ENCODE measurements at places on chromosomes 4 and X.

GRCh38 chr4:30642567-30642966 lies 77.6 kb upstream of the PCDH7 start:
- DNase-seq: no peak

- no peak for DNase-seq
Observed at GRCh38 chr4:106851726-106852125, 184.4 kb downstream of the DKK2 start.

- peak; percentile 5 for DNase-seq
Observed at GRCh38 chr4:24143741-24144140, 253.9 kb upstream of the PPARGC1A start.

DNA sequence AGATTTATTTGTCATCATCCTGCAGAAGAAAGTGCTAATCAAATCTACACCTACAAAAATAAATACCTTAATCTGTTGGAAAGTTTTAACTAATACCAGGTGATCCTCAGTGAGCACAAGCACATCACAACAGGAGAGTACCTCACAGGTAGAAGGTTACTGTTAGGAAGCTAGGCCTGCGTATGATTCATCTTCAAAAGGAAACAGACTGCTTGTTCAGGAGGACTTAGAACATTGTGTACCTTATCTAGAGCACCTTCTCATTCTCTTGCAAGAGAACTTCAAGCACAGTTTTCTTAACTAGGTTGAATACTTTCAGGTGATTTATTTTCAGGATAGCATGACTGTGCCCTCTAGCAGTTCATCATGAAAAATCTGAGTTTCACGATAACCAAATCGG lies 54.2 kb downstream of the MND1 start:
- no peak for DNase-seq

DNA sequence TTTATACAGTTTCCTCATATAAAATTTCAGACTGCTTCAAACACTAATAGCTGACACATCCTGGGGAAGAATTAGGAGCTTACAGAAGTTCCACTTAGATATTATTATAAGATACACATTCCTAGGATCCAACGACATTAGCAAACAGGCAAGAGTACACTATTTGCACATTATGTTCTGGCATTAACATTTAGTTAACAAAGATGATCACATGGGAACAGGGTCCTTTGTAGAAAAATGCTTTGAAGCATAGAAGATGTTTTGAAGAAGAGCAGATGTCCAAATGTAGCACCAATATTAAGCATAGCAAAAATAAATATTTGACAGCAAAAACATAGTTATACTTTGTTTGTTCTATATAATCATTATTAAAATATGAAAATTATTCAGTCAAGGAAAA lies 52.1 kb downstream of the BTC start:
- no peak for DNase-seq

DNA sequence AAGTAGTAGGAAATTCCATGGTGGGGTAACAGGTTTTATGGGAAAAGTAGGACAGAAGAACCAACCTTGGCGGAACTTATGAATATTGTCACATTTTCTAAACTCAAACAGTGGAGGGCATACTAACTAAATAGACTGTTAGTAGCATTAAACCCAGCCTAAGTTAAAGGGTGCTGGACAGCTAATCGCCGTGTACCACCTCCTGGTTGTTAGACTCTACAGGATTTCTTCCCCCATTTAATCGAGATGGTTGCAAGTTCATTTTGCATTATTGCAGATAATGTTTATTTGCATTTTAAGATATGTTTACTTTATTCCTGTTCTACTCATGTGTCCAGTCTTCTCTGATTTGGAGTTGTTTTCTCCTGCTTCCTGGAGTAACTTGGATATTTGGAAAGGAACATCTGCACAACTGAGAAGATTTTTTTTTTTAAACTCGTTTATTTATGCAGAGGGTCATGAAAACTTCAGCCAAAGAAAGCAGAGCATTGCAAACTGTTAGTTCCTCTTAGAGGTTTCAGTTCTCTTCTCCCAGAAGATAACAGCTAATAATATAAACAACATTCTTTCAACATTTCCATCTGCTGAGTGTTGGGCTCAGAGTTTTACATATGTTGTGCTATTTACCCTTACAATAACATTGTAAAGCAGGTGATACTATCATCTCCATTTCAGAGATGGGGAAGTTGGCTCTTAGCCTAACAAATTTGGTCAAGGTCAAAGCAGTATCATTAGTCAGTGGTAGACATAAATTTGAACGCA lies 51.5 kb upstream of the TBC1D9 start:
- no peak for DNase-seq

- DNase-seq: no peak
Observed at GRCh38 chrX:100263650-100264049, 146.4 kb downstream of the PCDH19 start.

GRCh38 chr4:175412161-175412560 lies 399.9 kb downstream of the GPM6A start:
- DNase-seq: no peak

GRCh38 chr4:11014199-11014598 lies 329.6 kb upstream of the CLNK start:
- no peak for DNase-seq

GRCh38 chr4:149973181-149973580 lies 105.1 kb upstream of the DCLK2 start:
- DNase-seq: no peak

GRCh38 chrX:45186643-45187026 lies 14.0 kb downstream of the DIPK2B start:
- DNase-seq: no peak

GRCh38 chr4:109730619-109731545 lies 1.0 kb upstream of the PLA2G12A start:
- DNase-seq: no peak

GRCh38 chr4:150216726-150217125 lies 138.5 kb downstream of the DCLK2 start:
- DNase-seq: peak; percentile 6

- DNase-seq: no peak
Observed at GRCh38 chr4:108116423-108117168, 52.1 kb downstream of the LEF1 start.

DNA sequence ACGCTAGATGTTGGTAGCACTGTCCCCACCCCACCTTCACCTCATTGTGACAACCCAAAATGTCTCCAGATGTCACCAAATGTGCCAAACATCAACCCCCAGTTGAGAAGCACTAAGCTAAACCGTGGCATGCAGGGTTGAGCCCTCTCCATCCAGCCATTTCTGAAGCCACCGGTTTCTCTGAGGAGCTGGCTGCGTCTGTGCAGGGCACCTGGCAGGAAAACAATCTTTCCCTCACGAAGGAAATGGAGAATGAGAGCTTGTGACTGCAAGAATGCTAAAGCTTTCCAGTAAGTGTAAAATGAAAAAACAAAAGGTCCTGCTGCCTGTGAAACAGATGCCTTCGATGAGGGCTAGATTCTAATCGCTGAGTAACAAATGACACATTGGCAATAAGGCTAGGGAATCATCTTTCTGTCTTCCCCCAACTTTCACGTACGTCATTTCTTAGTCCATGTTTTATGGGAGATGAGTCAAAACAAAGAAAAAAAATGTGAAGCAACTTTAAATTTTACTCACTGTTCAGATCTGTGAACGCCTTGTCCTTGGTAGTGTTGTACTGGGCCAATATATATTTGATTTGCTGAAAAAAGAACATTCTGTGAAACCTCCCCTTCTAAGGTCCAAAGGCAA lies 59.9 kb downstream of the PROM1 start:
- DNase-seq: no peak

GRCh38 chr4:138087066-138087719 lies 155.0 kb downstream of the SLC7A11 start:
- DNase-seq: no peak

DNA sequence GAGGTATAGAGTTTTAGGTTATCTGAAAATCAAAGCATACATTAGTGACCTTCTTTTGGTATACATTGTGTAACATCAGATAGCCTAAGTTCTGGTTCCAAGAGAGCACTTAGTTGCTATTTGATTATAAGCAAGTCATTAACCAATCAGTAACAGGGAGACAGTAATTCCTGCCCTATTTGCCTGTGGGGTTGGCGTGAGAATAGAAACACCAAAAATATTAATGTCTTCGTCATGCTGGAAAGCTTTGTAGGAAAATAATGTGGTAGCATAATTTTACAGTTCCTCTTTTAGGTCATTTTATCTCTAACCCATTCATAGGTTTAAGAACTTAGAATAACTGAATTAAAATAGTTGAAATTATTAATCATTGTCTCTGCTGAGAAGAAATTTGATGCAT lies 37.8 kb downstream of the NPNT start:
- no peak for DNase-seq

- DNase-seq: no peak
Observed at GRCh38 chr4:105196523-105197145, 50.0 kb downstream of the TET2 start.

DNA sequence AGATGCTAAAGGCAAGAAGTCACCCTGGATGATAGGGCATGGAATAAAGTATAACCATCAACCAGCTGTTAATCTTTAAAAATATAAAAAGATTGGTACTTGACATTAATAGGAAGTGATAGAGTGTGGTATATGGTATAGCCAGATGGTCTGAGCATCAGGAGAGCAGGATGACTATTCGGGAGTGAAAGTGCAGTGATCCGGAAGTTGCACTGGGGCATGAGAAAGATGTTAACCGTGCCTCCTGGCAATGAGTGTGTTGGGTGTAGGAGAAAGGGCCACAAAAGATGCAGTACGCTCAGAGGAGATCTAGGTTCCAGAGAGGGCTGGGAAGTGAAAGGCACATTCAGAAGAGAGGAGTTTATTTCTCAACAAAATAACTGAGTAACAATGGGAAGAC lies 65.0 kb downstream of the TSPAN7 start:
- DNase-seq: no peak

DNA sequence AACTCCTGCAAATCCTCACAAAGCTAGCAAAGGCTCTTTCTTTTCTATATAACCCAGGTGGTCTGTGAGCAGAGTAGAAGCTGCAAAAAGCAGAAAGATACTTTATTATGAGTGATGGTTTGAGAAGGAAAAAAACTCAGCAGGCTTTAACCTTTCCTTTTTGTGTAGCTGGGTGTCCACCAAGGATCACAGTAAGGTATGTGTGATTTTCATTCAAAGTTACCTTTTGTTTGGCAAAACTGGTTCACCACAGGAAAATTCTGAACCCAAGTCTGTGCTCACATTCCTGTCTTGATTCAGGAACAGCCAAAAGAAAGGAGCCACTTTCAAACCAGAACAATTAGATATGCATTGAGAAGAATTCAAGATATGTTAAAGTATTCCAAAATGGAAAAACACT lies 35.7 kb downstream of the FRAS1 start:
- DNase-seq: no peak

DNA sequence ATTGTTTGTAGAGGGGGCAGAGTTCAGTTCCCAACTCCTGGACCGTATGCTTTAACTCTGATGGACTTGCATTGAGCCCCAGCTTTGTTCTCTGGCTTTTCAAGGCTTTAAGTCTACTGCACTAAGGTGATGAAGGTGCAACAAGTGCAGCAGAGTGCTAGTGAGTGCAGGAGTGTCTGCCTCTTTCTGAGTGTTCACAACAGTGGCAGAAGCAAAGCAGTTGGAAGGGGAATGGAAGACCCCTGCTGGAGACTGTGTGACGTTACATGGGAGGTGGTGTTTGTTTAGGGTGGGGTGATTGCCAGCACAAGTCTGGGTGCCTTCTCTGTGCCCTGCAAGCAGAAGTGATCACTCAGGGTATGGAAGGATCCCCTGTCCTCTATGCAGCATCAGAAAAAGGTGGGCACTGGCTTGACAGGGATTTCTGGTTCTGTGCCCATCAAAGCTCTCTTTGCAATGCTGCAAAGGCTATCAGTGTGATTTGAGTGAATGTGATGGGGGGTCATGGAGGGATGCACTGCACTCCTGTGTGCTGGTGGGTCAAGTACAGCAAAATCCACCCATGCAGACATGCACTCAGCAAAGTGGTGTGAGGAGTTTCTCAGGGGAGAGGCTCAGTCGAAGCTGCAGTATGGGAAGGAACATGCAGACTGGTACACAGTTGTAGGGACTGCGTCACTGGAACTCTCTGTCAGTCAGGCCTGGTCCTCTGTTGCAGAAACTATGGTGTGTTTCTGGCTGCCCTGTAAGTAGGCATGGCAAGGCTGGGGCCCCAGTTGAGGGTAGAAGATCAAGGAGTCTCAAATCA lies 70.9 kb upstream of the UGT2B7 start:
- DNase-seq: no peak

GRCh38 chr4:119040694-119041185 lies 94.9 kb upstream of the MYOZ2 start:
- DNase-seq: no peak

DNA sequence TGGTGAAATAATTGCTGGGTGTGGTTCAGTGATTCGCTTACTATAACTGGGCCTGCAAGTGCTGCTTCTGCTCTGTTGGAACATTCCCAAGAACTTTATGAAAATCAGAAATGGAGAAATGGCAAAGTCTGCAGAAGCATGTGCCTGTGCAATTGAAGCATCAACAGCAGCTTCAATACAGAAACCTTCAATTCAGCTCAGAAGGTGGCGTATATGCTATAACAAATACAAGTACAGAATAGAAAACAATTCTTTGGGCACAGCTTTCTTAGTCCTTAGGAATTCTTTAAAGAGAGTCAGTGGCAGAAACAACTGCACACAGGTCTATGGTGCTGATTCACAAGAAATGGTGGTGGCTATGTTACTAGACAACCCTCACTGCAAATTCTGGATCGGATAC lies 18.0 kb upstream of the PDHA2 start:
- no peak for DNase-seq

DNA sequence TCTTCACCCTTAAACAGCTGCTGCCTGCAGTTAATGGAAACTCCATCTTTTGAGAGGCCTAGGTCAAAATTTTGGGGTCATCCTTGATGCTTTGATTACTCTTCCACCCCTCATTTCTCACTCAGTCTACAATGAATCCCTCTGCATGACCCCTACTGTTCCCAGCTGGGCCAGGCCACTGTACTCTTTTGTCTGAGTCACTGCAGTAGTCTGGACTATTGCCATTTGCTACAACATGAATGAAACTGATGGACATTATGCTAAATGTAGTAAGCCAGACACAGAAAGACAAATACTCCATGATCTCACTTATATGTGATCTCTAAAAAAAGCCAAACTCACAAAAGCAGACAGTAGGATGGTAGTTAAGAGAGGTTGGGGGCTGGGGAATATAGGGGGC lies 28.3 kb downstream of the STK32B start:
- DNase-seq: no peak

GRCh38 chrX:40154853-40155588 lies 57.3 kb upstream of the BCOR start:
- DNase-seq: peak; percentile 25

GRCh38 chr4:180398564-180398963 lies 1844.6 kb upstream of the TENM3 start:
- no peak for DNase-seq

DNA sequence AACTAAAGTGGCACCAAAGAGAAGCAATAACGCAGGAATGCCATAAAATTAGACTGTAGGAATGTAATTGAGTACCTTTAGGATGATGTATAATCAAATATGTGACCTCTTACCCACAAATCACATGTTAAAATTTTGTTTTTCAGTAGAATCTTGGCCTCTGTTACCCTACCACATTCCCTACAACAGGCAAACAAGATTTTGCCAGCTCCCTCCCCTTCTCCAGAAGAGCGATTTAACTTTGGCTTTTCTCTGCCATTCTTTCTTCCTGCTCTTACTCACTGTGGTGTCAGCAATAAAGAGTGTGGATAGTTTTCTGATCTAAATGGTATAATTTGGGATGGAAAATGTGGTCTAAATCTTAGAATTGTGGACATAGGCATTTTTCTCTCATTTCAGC lies 57.2 kb downstream of the TRIM2 start:
- DNase-seq: no peak

GRCh38 chrX:45196701-45197100 lies 4.0 kb downstream of the DIPK2B start:
- DNase-seq: no peak

All from caudate nucleus (tissue), 63 donors.